Large intestine (tissue), 12 donors: ENCODE measurements at places on chromosomes 7 and 10.
A peak's percentile ranks its signal among the peaks of the same experiment; 100 is the strongest.

DNA sequence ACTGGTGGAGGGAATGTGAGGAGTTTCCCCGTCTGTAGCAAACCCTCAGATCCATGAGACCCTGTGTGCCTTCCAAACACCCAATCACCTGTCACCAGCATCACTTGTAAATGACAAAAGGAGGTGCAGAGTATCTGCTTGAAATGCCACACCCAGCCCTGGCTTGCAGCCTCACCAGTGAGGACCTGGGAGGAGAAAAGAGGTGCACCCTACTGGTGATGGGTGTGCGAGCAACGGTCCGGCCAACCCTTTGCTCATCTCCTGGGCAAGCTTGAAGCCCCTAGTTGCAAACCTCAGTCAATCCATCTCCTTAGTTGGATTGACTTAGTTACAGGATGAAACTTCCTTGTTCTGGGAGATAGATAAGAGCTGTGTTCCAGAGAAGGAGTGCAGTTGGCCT, 62.4 kb upstream of the WAPL start:
- no peaks in the 10 kb centered on the region for H3K27me3 ChIP-seq
- no peaks in the 10 kb centered on the region for H3K36me3 ChIP-seq
- peaks cover 5% of the 10 kb centered on the region for H3K4me1 ChIP-seq
- no peak overlapping the region for H3K27ac ChIP-seq

DNA sequence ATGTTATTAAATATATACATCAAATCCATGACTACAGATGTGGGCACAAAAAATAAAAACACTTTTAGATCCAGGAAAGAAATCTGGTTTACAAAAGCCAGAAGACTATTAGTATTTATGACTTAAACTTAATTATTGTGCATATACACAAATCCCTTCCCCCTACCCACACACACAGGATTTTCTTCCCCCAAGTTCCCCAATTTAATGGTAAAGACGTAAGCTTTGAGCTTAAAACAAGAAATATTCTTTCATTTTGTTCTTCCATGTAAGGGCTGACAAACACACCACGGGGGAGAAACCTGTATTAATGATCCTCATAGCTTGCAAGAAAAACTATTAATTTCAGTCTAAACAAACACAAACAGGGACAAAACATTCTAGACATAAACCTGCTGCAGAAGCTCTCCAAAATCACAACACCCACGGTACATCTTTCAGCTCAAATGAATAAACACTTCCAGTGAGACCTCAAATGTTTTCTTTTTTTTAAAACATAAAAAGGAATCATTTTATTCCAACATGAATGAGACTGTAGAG, 28.5 kb downstream of the OSBPL3 start:
- H3K4me1 ChIP-seq, result no peaks in the 10 kb centered on the region
- no peak overlapping the region for H3K27ac ChIP-seq
- DNase-seq, result no peak
- H3K27me3 ChIP-seq, result no peaks in the 10 kb centered on the region
- no peak overlapping the region for H3K4me3 ChIP-seq
- no peaks in the 10 kb centered on the region for H3K36me3 ChIP-seq

DNA sequence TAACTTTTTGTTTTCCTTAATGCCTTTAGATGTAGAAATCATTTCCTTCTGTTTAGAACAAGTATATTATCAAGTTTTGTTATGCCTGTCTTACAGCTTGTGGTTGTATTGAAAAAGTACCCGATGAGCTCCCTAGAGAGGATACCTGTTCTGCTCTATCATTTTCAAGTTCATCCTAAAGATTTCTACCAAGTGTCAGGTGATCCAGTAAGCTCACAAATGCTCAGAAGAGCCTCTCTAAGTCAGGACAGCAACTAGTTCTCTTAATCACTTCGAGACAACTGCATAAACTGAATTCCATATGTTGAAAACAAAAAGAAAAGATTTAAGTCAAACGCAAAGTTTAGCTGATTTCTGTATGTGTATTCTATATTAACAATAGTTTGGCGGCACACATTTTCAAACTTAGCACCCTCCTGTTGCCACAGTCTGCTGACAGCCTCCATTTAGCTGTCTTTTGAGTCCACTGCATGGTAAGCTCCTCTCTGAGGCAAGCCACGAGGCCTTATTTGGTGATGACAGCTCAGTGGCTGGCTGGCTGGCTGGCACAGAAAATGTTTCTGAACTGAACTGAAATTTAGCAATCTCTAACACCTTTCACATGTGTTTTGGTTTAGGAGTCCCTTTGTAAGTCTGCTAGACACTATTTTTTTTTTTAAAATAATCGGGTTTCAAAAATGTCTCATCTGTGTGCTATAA, 59.4 kb downstream of the SEMA3C start:
- H3K4me3 ChIP-seq, result no peak overlapping the region
- no peak for DNase-seq
- H3K27me3 ChIP-seq, result no peaks in the 10 kb centered on the region
- peaks cover 13% of the 10 kb centered on the region for H3K4me1 ChIP-seq

DNA sequence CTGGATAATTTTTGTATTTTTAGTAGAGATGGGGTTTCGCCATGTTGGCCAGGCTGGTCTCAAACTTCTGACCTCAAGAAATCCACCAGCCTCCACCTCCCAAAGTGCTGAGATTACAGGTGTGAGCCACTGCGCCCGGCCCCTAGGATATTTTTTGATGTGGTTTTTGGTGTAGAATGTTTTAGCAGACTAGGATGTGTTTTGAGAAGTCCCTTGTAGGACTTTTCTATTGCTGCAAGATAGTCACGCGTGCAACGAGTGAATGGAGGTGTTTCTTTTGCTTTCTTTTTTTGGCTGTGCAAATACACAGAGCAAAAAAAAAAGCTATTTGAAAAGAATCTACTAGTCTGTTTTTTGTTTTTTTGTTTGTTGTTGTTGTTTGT, 29.8 kb upstream of the KLF6 start:
- H3K4me3 ChIP-seq, result no peak overlapping the region
- peaks cover 22% of the 10 kb centered on the region for H3K4me1 ChIP-seq
- no peak for DNase-seq
- H3K36me3 ChIP-seq, result no peaks in the 10 kb centered on the region

GRCh38 chr10:117166418-117167345, 28.6 kb upstream of the VAX1 start:
- H3K4me3 ChIP-seq, result no peak overlapping the region
- no peaks in the 10 kb centered on the region for H3K36me3 ChIP-seq
- peak; percentile 55 for DNase-seq
- no peak overlapping the region for H3K27ac ChIP-seq
- H3K27me3 ChIP-seq, result peaks cover 99% of the 10 kb centered on the region

- H3K36me3 ChIP-seq, result peaks cover 45% of the 10 kb centered on the region
- H3K4me3 ChIP-seq, result no peak overlapping the region
- DNase-seq, result no peak
- peaks cover 6% of the 10 kb centered on the region for H3K4me1 ChIP-seq
These were observed 8.3 kb downstream of the FAM204A start for GRCh38 chr10:118333871-118334270.

DNA sequence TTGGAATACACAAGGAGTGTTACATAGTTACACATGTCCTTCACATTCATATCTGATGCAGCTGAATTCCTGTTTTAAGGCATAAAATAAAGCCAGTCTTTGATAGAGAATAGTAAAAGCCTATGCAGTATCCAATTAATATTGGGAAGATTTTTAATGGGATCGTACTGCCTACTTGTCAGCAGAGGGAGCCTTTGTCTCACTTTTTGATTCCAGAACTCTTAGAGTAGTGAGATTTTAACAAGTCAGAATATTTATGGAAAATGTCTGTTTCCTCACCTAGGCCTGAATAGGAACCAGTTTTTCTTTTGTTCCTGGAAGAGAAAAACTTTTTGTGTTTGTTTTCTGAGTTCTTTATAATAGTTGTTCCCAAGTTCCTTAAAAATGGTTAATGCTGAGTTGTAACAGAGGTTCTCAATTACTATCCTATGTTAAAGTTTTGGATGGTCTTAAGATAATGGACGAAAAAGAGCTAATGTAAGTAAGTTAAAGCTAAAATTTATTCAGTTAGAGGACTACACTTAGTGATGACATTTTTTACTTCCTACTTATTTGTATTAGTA, 114.0 kb downstream of the BBS9 start:
- no peaks in the 10 kb centered on the region for H3K4me1 ChIP-seq
- no peak overlapping the region for H3K4me3 ChIP-seq
- no peak overlapping the region for H3K27ac ChIP-seq
- DNase-seq, result peak; percentile 12
- no peaks in the 10 kb centered on the region for H3K27me3 ChIP-seq

- H3K27ac ChIP-seq, result no peak overlapping the region
- DNase-seq, result no peak
These were observed 8.0 kb upstream of the GLRX3 start for GRCh38 chr10:130128062-130128781.

DNA sequence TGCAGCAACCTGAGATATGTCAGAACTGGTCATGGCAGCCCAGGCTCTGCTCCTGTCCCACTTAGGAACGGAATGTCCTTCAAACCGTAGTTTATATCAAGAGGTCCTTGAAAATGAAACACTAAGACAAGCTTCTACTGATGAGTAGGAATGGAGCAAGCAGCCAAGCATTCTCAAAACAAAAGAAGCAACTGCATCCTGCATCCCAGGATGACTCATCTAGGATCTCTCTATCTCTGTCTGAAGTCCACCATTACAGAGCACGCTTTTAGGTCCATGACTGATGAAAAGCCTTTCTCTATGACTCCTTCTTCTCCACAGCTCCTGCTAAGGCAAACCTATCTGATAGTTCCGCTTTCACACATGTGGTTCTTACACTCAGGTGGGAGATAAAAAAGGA, 16.3 kb downstream of the MBL2 start:
- DNase-seq, result no peak
- no peaks in the 10 kb centered on the region for H3K36me3 ChIP-seq
- H3K27ac ChIP-seq, result no peak overlapping the region
- no peak overlapping the region for H3K4me3 ChIP-seq
- no peaks in the 10 kb centered on the region for H3K27me3 ChIP-seq
- peaks cover 3% of the 10 kb centered on the region for H3K4me1 ChIP-seq

- peak overlapping the region; percentile 2 for H3K27ac ChIP-seq
- H3K4me1 ChIP-seq, result peaks cover 60% of the 10 kb centered on the region
- H3K4me3 ChIP-seq, result no peak overlapping the region
- no peak for DNase-seq
- no peaks in the 10 kb centered on the region for H3K27me3 ChIP-seq
These were observed 29.7 kb downstream of the UNC5B start for GRCh38 chr10:71241830-71242621.

DNA sequence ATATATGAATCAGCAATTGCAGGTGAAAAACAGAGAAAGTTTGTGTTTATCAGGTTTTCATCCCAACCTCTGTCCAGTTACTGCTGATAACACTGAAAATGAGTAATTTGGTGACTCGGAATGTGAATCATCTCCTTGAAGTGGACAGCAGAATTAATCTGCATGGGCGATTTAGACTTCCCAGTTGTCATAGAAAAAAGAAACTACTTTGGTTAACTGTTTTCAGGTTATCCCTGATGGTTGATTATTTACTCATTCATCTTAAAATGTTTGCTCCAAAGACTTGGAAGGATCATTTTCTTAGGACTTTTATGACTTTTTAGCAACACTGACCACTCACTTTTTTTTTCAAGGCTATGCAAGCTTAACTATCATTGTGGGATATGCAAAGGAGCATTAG, 504.1 kb upstream of the ANKRD30A start:
- DNase-seq, result no peak
- H3K4me1 ChIP-seq, result no peaks in the 10 kb centered on the region
- no peak overlapping the region for H3K27ac ChIP-seq
- H3K4me3 ChIP-seq, result no peak overlapping the region

DNA sequence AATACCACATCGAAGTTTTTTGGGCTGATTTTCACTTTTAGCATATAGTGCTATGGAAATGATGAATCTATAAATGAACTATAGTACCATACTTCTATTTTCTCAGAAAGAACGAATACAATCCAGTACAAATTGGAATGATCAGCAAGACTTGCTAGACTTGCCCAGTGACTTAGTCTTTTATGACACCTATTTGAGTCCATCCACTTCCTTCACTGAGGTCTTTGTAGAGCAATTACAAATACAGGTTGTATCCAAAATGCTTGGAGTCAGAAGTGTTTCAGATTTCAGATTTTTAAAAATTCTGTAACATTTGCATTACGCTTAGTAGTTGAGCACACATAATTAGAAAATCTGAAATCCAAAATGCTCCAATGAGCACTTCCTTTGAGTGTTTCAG, 104.3 kb downstream of the NRBF2 start:
- H3K4me1 ChIP-seq, result peaks cover 14% of the 10 kb centered on the region
- H3K27ac ChIP-seq, result peak overlapping the region; percentile 71
- H3K36me3 ChIP-seq, result no peaks in the 10 kb centered on the region
- peak; percentile 60 for DNase-seq
- no peak overlapping the region for H3K4me3 ChIP-seq

DNA sequence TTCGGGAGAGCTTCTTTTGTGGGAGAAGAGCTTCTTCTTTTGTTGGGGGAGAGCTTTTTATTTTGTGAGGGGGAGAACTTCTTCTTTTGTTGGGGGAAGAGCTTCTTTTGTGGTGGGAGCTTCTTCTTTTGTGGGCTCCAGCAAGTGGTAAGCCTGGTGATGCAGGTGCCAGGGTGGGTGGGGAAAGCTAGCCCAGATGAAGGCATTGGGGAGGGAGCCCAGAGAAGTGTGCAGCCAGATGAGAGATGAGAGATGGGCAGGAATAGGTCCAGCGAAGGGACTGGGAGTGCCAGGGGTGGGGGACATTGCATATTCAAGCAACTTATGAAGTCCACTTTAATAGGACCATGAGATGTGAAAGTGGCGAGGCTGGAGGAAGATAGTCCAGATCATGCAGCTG, 9.7 kb downstream of the ADRA2A start:
- H3K27me3 ChIP-seq, result no peaks in the 10 kb centered on the region
- H3K27ac ChIP-seq, result no peak overlapping the region
- H3K36me3 ChIP-seq, result no peaks in the 10 kb centered on the region
- DNase-seq, result no peak

- peak; percentile 4 for DNase-seq
- no peak overlapping the region for H3K27ac ChIP-seq
- H3K27me3 ChIP-seq, result no peaks in the 10 kb centered on the region
- H3K4me3 ChIP-seq, result no peak overlapping the region
These were observed 172.0 kb downstream of the ZEB1 start for GRCh38 chr10:31490858-31491504.

DNA sequence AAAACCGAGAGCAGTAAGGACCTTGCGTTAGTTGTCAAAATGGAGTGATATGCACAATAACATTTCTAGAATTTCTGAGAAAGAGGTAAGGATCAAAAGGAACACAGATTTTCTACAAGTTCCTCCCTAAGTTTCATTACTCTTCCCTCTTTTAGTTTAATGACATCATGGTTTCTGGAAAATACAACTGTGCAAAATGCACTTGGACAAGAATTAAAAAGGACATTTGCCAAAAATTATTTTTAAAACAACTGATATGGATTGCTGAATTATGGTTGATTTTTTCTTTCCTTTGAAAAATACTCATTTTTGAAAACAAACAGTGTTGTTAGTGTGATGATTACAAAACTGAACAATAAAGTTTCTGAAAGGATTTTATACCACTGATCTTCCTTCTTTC, 52.1 kb downstream of the SRI start:
- H3K4me3 ChIP-seq, result no peak overlapping the region
- DNase-seq, result no peak
- no peaks in the 10 kb centered on the region for H3K36me3 ChIP-seq
- H3K27me3 ChIP-seq, result no peaks in the 10 kb centered on the region

GRCh38 chr10:96417441-96417840, 58.6 kb upstream of the OPALIN start:
- no peaks in the 10 kb centered on the region for H3K4me1 ChIP-seq
- DNase-seq, result no peak
- H3K4me3 ChIP-seq, result no peak overlapping the region
- no peak overlapping the region for H3K27ac ChIP-seq
